Endothelial cell (in vitro differentiated cells): ENCODE measurements at places on chromosomes 7 and 10.

- peaks cover 7% of the 10 kb centered on the region for H3K27me3 ChIP-seq
- no peak overlapping the region for H3K27ac ChIP-seq
- no peak overlapping the region for H3K4me3 ChIP-seq
- no peak for DNase-seq
- H3K4me1 ChIP-seq, result peaks cover 5% of the 10 kb centered on the region
These were observed 165.0 kb downstream of the JMJD1C start for GRCh38 chr10:63300801-63301200.

DNA sequence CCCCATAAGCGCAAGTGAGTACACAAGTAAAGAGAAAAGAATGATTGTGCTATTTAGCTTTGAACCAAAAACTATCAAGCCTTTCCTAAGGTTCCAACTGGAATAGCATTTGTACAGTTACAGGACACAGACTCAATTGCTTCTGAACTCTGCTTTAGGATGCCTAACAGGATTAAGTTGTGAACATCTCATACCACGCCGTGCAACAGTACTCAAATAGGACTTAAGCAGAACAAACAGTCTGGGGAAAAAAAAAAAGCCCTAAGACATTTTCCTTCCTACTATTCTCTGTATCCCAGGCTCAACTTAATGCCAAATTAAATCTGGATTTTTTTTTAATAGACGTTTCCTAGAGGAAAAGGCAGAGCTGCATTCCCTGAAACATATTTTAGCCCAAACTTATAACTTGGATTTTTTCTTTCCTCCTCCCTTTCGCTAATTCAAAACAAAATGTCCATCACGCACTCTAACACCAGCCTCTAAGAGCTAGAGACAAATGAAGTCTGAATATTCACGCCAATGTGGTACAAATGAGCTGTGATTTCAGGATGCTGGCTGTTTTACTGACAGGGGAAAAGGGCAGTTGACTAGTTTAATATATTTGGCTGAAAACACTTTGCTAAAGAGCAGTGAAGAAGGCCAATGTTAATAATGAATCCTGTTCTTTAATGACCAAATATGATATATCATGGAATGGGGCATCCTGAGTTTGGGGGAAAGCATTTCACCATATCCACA lies 68.6 kb downstream of the CALD1 start:
- H3K4me1 ChIP-seq, result peaks cover 33% of the 10 kb centered on the region
- H3K4me3 ChIP-seq, result no peak overlapping the region
- peaks cover 4% of the 10 kb centered on the region for H3K27me3 ChIP-seq
- H3K36me3 ChIP-seq, result peaks cover 38% of the 10 kb centered on the region
- DNase-seq, result no peak

DNA sequence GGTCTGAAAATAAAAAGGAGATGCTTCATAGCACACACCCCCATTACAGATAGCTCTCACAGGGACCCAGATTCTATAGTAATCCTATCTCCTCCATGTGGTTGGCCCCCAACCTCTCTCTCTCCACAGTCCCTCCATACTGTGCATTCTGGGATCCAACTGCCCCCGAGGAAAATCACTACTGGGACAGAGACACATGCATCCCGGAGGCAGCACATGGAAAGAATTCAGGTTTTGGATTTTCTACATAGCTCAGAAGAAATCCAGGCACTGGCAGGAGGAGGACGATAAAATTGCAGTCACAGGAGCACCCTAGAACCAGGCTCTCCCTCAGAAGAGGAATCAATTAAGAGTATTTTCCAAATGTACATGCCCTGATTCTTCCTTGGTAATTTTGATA lies 239.5 kb downstream of the ELMO1 start:
- peaks cover 63% of the 10 kb centered on the region for H3K36me3 ChIP-seq
- no peak overlapping the region for H3K27ac ChIP-seq
- H3K4me1 ChIP-seq, result no peaks in the 10 kb centered on the region
- H3K4me3 ChIP-seq, result no peak overlapping the region
- DNase-seq, result no peak

DNA sequence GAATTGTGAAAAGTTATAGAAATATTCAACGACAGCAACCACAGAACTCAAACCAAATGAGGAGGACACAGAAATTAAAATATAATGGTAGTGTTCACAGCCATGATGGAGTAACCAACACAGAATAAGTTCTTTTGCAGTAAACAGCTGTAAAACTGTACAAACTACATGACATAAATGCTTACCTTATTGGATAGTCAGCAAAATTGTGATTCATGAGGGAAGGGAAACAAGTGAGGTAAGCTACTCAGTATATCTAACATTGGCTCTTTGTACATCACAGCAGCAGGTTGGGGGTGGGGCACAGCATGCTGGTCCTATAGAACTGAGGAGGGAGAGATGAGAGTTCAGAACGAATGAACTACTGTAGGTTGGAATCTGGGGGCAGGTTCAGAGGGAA lies 86.4 kb downstream of the CDC14C start:
- no peaks in the 10 kb centered on the region for H3K27me3 ChIP-seq
- H3K36me3 ChIP-seq, result no peaks in the 10 kb centered on the region
- DNase-seq, result no peak

DNA sequence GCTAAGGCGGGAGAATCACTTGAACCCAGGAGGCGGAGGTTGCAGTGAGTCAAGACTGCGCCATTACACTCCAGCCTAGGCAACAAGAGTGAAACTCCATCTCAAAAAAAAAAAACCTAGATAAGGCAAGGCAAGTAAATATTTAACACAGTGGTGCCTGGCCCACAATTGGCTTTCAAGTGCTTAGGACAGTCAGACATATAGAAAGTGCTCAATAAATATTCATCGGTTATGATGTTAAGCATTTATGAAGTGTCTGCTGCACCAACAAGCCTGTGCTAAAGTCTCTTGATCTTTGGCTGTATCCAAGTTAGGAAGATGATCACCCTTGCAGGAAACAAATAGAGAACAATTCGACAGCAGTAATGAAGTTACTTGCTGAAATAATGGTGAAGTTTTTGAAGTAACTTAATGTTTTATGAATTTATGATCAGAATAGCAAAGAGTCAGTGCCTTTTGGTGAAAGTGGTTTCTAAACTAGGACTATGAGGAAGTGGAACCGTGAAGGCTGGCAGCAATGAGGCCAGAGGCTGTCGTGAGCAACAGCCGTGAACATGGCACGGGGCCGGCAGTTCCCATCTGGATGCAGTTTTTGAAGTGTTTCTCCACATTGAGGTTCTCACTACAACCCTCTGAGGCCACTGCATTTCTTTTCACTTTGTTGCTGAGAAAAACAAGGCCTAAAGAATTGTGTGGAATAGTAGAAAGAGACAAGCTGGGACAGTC lies 48.1 kb upstream of the GATA3 start:
- peaks cover 4% of the 10 kb centered on the region for H3K36me3 ChIP-seq
- DNase-seq, result no peak
- peaks cover 7% of the 10 kb centered on the region for H3K4me1 ChIP-seq
- no peaks in the 10 kb centered on the region for H3K27me3 ChIP-seq
- H3K4me3 ChIP-seq, result no peak overlapping the region
- no peak overlapping the region for H3K27ac ChIP-seq

GRCh38 chr10:80184291-80184690 lies 21.0 kb downstream of the ANXA11 start:
- DNase-seq, result no peak
- H3K27me3 ChIP-seq, result peaks cover 3% of the 10 kb centered on the region
- H3K4me3 ChIP-seq, result no peak overlapping the region
- H3K27ac ChIP-seq, result no peak overlapping the region
- no peaks in the 10 kb centered on the region for H3K36me3 ChIP-seq

GRCh38 chr7:150876817-150877526 lies 24.7 kb downstream of the AOC1 start:
- H3K4me3 ChIP-seq, result peak overlapping the region; percentile 73
- H3K4me1 ChIP-seq, result peaks cover 23% of the 10 kb centered on the region
- peaks cover 1% of the 10 kb centered on the region for H3K27me3 ChIP-seq
- DNase-seq, result peak; percentile 73

DNA sequence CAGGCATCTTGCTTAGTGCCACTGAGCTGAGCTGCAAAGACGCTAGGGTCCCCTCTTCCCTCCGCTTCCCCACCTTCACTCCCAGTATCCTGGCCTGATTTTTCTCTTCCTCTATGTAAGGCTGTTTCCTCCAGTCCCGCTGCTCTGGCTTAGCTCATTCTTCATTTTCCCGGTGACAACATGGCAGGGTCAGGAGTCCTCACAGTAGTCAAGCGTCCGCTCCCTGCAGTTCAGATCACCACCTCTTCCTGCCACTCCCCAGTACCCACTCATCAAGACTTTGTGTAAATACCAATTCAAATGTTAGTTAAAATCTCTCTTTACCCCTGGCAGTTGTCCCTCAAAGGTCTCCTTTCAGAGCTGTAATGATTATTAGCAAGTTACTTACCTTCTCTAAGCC lies 650.4 kb upstream of the CELF2 start:
- no peak for DNase-seq
- H3K27ac ChIP-seq, result no peak overlapping the region
- peaks cover 5% of the 10 kb centered on the region for H3K4me1 ChIP-seq
- H3K36me3 ChIP-seq, result no peaks in the 10 kb centered on the region
- no peak overlapping the region for H3K4me3 ChIP-seq

GRCh38 chr10:992871-993270 lies 4.6 kb downstream of the GTPBP4 start:
- H3K27me3 ChIP-seq, result peaks cover 7% of the 10 kb centered on the region
- DNase-seq, result no peak
- H3K36me3 ChIP-seq, result peaks cover 34% of the 10 kb centered on the region
- H3K4me3 ChIP-seq, result no peak overlapping the region
- peaks cover 13% of the 10 kb centered on the region for H3K4me1 ChIP-seq

- H3K36me3 ChIP-seq, result peaks cover 25% of the 10 kb centered on the region
- peak; percentile 31 for DNase-seq
- H3K4me3 ChIP-seq, result peak overlapping the region; percentile 21
- H3K27me3 ChIP-seq, result peaks cover 3% of the 10 kb centered on the region
- no peak overlapping the region for H3K27ac ChIP-seq
These were observed 169.0 kb downstream of the MAD1L1 start for GRCh38 chr7:2063563-2064260.

DNA sequence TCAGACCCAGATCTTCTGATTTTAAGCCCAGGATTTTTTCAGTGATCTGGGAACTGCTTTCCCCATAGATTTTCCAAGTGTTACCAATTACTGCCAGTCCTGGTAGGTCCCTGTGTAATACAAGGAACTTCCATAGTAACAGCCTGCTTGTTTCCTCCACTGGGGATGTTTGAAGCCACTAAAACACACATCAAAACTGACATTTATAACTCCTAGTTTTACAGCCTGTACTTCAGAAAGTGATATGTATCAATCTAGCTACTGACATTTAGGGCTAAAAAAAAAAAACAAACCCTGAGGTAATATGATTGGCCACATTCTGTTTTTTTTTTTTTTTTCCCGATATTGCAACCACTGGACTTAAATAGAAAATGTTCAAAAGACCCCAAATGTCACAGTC lies 166.9 kb upstream of the SP4 start:
- no peak for DNase-seq
- H3K27ac ChIP-seq, result no peak overlapping the region
- no peak overlapping the region for H3K4me3 ChIP-seq
- H3K27me3 ChIP-seq, result no peaks in the 10 kb centered on the region

DNA sequence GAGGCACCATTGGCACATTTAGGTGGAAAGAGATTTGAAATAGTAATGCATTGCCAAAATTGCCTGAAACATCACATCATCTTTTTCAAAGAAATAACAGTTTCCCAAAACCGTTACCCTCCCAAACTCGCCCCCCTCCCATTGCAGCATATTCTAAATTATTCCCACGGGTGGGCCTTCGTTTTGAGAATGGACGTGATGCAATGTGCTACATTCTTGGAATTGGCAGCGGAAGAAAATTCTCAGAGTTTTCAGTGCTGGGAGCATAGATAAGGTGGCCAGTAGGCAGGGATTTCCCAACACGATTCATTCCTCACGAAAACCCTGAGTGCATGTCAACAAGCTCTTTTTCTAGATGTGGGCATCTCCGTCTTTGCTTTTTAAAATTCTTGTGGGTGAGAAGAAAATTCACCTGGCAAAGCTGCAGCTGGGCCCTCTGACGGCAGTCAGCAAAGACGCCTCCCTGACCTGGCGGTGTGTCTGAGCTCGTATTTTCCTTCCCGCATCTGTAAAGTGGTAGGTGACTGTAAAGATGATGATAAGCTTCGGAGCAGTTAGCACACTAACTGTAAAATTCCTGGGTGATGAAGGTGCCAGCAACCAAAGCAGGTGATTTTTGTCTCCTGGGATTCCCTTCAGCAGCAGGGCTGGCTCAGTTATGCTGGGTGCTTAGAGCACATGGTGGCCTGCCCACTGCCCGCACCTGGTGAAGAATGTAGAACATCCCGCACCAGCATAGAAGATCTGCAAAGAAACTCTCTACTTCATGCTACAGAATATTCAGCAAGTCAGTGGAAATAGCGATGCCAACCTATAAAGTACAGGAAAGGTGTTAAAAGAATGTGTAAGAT lies 141.9 kb upstream of the KLF6 start:
- H3K27me3 ChIP-seq, result peaks cover 7% of the 10 kb centered on the region
- peaks cover 38% of the 10 kb centered on the region for H3K4me1 ChIP-seq
- H3K4me3 ChIP-seq, result no peak overlapping the region
- no peak overlapping the region for H3K27ac ChIP-seq
- DNase-seq, result no peak

DNA sequence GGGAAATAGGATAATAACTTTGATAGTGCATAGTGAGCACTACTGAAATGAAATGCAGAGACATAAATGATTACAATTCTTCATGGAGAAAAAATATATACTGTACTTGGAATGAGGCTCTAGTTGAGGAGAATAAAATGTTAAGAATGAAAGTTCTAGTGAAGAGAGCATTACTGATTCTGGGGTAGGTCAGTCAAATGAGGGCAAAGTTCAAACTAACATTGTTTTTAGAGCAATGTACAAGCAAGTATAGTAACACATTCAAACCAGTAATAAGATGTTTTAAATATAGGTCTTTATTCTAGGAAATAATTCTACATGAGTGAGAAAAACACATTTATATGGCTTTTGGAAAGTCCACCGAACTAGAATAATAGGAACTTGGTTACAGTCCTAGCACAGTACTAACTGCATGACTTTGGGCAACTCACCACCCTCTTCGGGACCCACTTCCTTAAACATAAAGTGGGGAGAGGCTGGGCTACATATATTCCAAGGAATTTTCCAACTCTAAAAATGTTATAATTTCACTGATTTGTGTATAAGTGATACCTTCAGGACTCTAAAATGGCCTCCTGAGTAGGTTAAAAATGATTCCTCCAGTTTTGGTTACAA lies 86.4 kb downstream of the CDK6 start:
- H3K36me3 ChIP-seq, result no peaks in the 10 kb centered on the region
- H3K4me1 ChIP-seq, result peaks cover 12% of the 10 kb centered on the region
- no peaks in the 10 kb centered on the region for H3K27me3 ChIP-seq
- no peak for DNase-seq
- no peak overlapping the region for H3K27ac ChIP-seq

DNA sequence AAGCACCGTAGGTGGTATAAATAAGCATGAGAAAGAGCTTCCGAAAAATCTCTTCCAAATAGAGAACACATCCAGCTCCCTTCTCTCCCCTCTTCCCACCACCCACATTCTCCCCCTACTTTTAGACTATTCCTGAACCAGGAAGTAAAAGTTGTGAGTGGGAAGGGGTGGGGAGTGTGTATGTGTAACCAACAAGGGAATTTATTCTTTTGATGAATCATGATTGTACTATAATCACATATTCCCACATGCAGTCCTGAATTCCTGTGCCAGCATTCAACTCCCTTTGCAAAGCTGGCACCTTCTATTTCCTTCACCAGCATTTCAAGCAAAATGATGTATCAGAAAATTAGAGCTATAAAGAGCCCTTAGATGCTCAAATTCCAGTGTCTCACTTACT lies 230.6 kb upstream of the CHRM2 start:
- no peaks in the 10 kb centered on the region for H3K36me3 ChIP-seq
- H3K4me1 ChIP-seq, result no peaks in the 10 kb centered on the region
- no peak overlapping the region for H3K27ac ChIP-seq
- no peak overlapping the region for H3K4me3 ChIP-seq
